Right renal pelvis (tissue), 4 donors: ENCODE measurements at places on chromosomes 2 and 18. TPM values are rescaled to one million over a fixed set of nuclear protein-coding genes. Genes with fewer than 3 reads are reported as not detected.

GRCh38 chr2:83993873-83994632, 465.0 kb downstream of the SUCLG1 start:
- DNase-seq: no peak

DNA sequence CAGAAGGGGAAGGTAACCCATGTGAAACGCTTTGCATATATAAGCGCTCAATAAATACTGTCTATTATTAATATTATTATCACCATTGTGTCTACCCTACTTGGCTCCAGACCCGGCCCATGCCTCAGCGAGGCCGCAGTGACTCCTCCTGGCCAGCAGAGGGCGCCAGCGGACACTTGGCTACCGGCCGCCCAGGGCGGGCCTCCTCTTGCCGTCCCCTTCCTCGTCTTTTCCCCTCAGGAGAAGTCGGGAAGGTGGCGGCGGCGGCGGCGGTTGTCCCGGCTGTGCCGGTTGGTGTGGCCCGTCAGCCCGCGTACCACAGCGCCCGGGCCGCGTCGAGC, at the start of gene AGFG1:
TSS of gene AGFG1 (plus strand) at position 233 of the 341 bp plus-strand sequence. CDS start 266 bp downstream, outside the sequence.
- DNase-seq: peak; percentile 78

DNA sequence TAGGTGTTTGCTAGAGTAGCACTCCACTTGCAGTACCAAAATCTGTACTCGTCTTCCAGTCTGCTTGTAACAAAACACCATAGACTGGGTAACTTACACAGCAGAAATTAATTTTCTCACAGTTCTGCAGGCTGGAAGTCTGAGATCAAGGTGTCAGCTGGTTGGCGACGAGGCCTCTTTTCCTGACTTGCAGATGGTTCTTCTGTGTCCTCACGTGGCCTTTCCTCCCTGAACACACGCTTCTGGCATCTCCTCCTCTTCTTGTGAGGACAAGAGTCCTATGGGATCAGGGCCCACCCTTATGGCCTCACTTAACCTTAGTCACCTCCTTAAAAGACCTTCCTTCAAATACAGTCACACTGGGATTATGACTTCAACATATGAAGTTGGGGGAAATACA, 493.5 kb upstream of the MYT1L start:
- DNase-seq: no peak

GRCh38 chr18:3931542-3932112, 481.7 kb downstream of the TGIF1 start:
- no peak for DNase-seq

DNA sequence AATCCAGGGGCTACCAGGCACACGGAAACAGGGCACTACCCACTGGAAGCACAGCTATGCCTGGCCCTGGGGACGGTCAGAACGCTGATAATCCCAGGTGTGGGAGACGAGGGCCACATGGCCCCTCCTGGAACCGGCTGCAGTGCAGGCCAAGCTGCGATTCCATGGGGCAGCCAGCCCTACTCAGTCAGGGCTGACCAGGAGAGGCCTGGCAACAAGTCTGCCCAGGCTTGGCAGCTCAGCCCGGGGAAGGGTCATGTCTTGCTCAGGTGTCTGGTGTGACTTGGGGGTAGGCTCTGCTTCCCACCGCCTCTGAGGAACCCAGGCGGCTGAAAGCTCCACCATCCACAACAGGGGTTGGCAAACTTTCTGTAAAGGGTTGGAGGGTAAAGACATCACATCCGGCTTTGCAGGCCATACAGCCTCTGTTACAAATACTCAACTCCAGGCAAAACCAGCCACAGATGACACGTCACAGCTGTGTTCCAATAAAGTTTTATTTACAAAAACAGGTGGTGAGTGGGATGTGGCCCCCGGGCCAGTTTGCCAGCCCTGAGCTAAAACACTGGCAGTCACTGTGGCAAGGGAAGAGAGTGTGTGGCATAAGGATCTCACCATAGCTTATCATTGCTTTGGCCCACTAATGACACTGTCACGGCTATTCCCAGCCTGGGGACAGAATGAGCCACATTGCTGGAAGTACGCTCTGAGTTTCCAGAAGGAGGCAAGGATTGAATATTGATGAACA, 85.2 kb downstream of the NDUFA10 start:
- no peak for DNase-seq

The ITPRIPL1 gene
- 4.9 TPM for polyA plus RNA-seq

The RGPD3 gene
- polyA plus RNA-seq: 0.10 TPM

The SATB2 gene
- 18.4 TPM for polyA plus RNA-seq
